Activated CD4-positive, alpha-beta T cell treated with anti-CD3 and anti-CD28 coated beads, Interleukin-2, amount 10 ng/mL, durations not matched to agents 7 days and 5 days (primary cell): ENCODE measurements at places on chromosomes 11 and 22.

DNA sequence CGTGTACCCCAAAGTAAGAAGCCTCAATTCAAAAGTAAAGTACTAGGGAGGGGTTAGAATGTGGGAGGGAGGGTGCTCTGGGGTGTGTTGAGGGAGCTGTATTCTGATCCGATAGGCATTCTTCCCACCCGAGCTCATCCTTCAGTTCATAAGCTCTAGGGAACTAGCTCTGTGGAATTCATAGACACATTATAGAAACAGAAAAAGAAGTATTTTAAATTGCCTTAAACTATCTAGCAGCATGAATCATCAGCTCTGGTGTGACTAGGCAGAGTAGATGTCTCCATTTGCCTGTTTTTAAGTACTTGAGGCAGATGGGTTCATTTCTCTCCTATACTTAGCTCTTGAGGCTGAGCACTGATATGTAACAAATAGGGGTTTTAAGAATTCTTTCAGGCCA, 7.3 kb upstream of the SGSM3 start:
- no peak for DNase-seq

- no peak for DNase-seq
These were observed 9.6 kb downstream of the OR52N2 start for GRCh38 chr11:5818245-5818886.

DNA sequence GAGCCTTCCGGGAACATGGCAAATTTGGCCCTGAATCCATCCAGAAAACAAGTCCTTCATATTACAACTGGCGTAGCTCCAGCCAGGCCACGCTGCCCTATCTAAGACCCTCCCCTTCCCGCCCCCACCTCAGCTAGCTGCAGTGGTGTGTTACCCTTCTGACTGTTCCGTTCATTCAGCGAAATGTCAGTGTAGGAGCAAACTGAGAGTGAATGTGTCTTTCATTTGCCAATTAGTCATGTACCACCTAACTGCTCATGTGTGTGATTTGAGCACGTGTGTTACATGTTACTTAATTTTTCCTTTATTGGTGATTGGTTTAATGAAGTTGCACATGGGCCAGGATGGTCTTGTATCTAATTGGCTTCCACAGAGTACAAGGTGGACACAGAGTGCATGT, 34.8 kb upstream of the POU2AF1 start:
- no peak for DNase-seq

GRCh38 chr22:30265823-30266444, 717 bp downstream of the OSM start:
- DNase-seq, result peak; percentile 87

- DNase-seq, result no peak
These were observed 1487.3 kb downstream of the TBC1D22A start for GRCh38 chr22:48249713-48250268.

- no peak for DNase-seq
These were observed 144.6 kb upstream of the RASSF10 start for GRCh38 chr11:12864316-12865156.

- peak; percentile 78 for DNase-seq
These were observed at the start of gene TMEM184B for GRCh38 chr22:38272373-38273134. TSS of gene TMEM184B (minus strand) at chr22:38273010. CDS start at chr22:38247961, 25,049 bp downstream.

DNA sequence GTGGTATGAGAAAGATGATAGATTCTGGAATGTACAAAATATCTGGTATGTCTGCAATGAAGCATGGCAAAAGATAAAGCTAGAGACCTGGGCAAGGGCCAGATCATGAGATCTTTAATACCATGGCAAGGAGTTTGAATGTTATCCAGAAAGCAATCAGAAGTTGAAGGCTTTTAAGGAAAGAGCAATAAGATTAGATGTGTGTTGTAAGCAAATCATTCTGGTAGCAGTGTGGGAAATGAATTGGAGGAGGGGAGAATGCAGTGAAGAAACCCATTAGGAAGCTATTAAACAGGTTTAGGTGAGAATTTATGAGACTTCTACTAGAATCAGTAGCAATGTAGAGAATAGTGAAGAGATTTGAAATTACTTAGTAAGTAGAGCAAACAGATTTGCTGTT, 32.2 kb upstream of the SYT9 start:
- DNase-seq, result no peak

GRCh38 chr11:94132152-94132558, 3.5 kb downstream of the PANX1 start:
- DNase-seq, result no peak

DNA sequence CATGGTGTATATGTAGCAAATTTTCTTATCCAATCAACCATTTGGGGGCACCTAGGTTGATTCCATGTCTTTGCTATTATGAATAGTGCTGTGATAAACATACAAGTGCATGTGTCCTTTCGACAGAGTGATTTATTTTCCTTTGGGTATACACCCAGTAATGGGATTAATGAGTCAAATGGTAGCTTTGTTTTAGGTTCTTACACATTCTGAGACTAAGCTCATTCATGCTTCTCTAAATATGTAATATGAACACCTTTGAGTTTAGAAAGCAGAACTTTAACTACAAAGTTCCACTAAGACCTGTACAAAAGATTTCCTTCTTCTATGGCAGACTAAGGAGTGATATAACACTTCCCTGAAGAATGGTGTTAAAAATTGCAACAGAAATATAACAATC, 627.0 kb downstream of the KCNA4 start:
- DNase-seq, result no peak
